Activated T-cell treated with anti-CD3 and anti-CD28 coated beads for 24 hours (primary cell): ENCODE measurements at places on chromosomes 16 and 17.

- no peak for DNase-seq
Observed at GRCh38 chr16:80107900-80108299, 432.9 kb upstream of the DYNLRB2 start.

- no peak for DNase-seq
Observed at GRCh38 chr17:79192503-79193351, 118.1 kb downstream of the ENGASE start.

DNA sequence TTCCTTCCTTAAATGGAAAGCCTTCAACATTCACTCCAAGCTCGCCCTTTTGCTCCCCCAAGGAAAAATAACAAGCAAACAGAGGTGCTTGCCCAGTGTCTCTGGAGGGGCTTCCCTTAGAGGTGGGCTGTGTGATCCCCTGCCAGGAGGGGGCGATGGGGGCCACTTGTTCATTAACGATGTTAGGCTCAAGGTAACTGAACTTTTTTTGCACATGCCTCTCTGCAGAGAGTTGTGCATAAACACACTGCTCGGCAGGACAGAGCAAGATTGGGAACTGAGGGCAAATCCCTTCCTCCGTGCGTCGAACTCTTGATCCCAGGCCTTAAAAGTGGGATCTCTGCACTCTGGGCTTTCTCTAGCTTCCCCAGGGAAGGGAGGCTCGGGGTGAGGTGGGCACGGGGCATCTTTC, 15.5 kb upstream of the NAGLU start:
- no peak for DNase-seq

- DNase-seq = no peak
Observed at GRCh38 chr17:14918540-14918939, 346.6 kb downstream of the PMP22 start.

DNA sequence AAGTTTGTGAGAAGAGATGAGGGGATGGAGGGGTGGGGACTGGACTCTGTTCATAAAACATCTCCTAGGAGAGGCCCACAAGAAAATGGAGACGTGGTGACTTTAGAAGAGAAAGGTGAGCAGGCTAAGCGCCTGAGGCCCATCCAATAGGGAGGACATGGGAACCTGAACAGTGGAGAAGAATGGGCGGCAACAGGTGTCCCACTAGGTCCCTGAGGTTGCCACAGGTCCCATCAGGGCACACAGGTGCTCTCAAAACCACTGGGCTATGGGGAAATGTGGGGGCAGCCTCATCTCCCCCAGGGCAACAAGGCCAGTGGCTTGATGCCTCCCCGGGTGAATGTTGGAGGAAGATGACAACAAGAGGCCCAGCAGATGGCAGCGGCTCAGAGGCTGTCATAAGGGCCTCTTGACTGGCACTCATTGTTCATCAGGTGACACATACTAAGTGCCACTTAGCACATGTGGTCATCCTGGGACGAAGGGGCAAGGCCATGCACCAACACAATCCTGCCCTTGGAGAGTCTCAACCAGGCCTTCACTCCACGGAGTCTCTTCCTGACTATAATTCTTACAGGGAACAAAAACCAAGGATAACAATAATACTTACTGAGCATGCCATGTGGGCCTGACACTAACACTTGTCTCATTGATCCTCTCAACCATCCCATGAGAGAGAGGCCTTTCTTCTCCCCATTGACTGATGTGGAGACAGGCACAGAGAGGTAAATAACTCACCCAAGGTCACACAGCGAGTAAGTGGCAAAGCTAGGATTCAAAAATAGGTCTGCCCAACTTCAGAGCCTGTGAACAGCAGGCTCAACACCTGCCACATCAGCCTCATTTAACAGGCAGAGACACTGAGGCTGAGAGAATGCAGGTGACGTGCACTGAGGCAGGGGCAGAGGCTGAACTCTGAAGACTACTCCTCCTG, 38.0 kb downstream of the CUEDC1 start:
- DNase-seq = no peak

- DNase-seq = no peak
Observed at GRCh38 chr17:35088356-35088880, 24.9 kb upstream of the RFFL start.

DNA sequence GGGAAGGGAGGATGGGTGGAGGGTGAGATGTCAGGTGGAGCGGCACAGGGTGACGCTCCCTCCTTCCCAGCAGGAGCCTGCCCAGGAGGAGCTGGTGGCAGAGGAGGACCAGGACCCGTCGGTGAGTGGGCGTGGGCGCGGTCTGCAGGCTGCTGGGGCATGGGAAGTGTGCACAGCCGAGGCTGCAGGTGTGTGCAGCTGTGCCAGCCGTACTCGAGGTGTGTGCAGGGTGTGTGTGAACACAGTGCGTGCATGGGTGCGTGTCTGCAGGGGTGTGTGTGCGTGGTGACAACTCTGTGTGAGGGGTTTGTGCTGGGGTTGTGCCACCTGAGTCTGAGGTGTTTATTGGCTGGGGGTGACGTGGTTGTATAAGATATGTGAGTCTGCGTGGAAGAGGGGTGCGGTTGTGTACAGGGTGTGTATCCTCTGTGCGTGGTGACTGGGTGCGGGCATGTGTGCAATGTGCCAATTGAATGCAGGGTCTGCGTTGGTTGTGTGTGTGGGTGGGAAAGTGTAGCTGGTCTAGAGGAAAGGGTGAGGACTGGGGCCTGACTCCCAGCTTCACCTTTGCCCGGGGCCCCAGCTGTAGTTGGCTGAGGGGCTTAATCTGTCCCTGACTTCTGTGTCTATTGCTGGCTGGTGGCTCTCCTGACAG, 670 bp downstream of the TNFSF12 start:
- peak; percentile 30 for DNase-seq

- DNase-seq = no peak
Observed at GRCh38 chr16:79163691-79164387, 436.7 kb downstream of the MAF start.

GRCh38 chr17:58229881-58230280, 8.5 kb upstream of the LPO start:
- DNase-seq = no peak

GRCh38 chr17:76538281-76538931, 897 bp upstream of the CYGB start:
- no peak for DNase-seq

DNA sequence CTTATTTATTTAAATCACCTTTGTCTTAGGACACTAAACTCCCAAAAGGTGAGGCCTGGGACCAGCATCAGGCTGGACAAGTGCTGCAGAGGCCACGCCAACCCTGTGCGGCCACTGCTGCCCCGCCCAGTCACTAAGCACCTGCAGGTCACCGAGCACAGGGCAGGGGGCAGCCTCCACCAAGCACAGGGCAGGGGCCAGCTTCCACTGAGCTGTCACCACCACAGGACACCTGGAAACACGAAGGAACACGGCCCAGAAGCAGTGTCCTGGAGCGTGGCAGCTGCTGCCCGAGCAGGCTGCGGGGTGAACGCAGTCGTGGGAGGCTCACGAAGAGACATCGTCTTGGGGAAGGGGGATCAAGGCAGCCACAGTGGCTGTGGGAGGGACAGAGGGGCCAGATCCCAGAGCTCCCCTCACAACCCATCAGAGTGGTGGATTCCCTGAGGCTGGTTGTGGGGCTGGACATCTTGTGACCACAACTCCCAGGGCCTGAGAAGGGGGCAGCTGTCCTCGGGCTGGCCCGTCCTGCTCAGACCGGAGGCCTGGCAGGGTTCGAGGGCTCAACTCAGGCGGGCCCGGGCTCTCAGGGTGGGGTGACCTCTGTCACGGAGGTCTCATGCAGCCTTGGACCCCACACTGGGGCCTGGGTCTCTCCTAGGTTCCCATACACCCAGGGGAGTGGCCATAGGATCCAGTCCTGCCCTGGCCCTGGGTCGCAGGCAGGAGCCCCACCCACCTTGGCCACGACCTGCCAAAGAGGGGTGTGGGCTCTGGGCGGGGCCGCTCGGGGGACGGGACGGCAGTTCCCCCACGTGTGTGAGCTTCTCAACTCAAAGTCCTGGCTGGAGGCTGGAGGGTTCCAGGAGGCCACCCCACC, 18.7 kb downstream of the RAB40B start:
- no peak for DNase-seq

DNA sequence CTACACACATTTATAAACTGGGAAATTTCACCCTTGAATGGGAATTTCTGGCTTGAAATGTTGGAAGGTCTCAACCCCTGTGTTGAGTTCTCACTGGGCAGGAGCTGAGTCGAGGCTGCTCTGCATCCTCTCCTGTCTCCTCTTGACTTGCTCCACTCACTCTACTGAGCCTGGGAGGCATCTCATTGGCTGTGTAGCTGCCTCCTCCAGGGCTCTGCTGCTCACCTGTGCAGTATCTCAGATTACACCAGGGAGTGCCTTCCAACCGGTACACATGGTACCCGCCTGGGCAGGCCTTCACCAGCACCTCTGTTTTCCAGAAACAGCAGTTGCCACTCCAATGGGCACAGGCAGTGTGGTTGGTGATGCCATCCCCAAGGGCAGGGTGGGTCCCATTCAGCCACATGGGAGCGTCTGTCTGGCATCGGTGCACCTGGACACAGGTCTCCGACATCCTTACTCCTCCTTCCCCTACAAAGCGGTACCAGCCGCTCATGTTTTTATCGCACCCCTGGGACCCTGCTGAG, 3.7 kb downstream of the GP2 start:
- no peak for DNase-seq

DNA sequence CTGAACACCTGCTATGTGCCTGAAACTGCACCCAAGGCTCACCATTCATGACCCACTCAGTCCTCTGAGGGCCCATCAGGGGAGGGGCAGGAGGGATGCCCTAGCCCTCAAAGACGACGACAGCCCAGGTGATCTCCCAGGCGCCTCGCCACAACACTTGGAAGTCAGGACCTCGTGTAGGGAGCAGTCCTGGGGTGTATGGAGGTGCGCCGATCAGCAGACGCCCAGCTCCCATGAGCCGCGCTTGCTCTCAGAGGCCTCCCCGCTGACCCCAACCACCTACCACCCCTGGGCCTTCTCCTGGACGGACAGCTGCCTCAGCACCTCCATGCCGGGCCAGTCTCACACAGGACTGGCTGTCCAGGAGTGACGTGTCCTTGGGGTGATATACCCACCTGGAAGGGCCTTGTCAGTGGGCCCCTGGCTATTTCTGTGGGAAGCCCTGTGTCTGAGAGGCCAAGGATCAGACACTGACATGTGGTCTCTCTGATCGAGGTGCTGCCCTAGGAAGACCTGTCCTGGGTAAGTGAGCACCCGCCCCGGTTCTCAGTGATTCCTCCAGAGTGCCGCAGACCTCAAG, 26.7 kb downstream of the KDM8 start:
- no peak for DNase-seq

GRCh38 chr17:64278614-64279013, 15.6 kb upstream of the TEX2 start:
- DNase-seq = no peak

GRCh38 chr16:56610017-56610608, 1.7 kb downstream of the MT2A start:
- DNase-seq = peak; percentile 74

DNA sequence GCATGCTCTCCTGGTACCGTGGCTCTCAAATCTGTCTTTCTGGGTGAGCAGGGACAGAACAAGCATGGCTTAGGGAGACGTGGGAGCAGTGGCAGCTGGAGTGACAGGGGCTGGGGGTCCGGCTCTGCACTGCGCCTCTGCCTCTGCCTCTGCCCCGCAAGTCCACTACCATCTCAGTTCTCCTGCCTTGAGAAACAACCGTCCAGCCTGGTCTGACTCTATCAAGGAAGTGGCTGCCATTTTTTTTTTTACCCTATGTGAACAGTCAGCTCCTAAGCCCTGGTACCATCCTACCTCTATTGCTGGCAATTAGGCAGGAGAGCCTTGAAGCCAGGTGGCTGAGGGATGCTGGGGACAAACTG, 16.1 kb downstream of the HIC1 start:
- no peak for DNase-seq

DNA sequence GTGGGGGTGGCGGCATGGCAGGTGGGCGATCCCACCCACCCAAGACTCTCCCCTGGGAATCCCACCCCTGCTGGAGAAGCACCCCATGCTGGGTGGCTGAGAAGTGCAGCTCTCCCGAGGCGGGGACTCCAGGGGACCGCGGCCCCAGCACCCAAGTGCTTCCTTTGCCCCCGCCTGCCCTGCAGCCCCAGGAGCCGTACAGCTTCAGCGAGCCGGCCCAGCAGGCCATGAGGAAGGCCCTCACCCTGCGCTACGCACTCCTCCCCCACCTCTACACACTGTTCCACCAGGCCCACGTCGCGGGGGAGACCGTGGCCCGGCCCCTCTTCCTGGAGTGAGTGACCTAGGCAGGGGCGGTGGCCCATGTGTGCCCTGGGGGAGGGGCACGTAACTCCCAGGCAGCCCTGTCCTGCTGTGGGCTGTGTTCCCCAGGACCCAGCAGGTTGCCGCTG, 11.7 kb downstream of the GAA start:
- DNase-seq = no peak

DNA sequence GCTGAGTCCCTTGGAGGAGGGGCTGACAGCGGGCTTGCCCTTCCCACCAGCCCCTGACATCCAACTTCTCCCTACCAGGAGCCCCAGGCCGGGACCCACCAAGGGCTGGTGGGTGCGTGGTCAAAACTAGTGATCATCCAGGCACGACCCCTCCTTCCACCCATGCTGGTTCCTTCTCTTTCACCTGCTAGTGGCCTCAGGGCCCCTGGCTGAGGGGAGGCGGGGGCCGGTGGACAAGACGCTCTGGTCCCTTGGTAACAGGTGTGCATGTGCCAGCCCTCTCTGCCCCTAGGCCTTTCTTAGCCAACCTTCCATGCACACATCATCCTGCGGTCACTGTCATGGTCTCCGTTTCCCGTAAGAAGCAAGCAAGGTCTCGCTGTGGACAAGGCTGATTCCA, 8.4 kb downstream of the ZNF213 start:
- no peak for DNase-seq

DNA sequence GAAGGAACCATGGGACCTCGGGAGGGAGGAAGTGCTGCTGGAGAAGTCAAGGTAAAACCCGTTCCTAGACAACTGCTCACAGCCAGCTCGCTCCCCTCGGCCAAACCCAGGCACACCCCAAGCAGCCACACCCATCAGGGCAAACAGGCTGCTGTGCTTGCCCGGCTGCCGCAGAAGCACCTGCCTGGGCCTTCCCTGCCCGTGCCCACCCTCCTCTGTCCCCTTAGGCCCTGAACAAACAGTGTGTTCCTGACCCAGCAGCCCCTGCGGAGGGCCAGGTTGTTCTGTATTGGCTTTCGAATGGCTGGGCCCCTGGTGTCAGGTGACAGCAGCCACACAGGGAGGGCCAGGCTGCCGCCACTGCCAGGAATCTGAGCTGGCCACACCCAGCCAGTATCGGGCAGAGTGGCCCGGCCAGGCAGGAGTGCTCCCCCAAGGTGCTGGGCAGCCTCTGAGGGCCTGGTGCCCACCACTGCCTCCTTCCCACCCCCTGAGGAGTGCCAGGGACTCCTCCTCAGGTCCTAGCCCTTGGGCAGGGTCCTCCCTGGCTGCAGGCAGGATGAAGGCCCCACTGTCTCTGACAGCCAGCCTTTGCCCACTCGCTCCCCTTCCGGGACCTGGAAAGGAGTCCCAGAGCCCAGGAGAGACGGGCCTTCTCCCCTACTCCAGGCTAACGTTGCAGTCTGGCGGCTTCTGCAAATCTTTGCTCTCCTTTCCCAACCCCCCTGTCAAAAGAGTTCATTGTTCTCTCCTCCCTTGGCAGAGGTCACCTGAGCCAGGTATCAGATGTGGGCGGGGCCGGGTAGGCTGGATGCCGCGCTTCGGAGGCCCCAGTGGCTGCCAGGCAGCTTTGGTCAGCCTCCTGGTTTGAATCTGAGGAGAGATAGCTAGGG, 24.0 kb downstream of the LLGL2 start:
- no peak for DNase-seq
